ENCODE measurements at places on chromosomes 6 and 20.

DNA sequence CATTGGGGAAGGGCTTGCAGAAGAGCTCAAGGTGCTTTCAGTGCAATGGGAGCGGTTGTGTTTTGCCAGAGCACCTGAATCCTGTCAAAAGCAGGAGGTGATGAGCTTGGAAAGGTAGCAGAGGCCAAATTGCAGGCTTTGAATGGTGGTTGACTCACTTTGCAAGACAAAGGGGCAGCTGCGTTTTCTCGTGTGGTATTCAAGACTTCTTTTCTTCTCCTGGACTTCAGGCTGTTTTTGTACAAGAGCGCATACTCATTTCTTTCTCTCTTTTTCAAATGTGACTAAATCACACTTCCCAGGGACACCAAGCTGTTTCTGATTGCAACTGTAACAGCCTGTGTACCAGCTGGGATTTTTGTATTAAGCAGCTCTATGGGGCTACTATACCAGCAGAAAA lies 32.3 kb downstream of the GHRH start:
- no peak for DNase-seq

DNA sequence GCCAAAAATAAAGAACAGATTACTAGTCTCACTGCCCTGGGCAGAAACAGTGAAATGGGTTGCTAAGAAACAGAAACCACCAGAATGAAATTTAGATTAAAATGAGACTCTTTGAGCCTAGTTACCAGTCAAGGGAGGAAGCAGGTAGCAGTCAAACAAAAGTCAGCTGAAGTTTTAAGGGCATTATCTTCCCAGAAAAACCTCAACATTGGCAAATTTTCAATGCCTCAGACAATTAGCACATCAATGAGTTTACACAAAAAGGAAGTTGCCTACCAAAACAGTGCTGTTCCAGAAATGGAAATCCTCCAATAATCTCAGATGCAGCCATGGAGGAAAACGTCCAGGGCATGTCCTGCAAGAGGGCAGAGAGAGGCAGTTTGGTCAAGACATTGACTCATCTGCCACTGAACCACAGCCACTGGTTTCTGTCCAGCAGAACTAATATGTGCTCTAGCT lies 399.7 kb upstream of the ADGRB3 start:
- no peak for DNase-seq

- DNase-seq, result no peak
Measured at GRCh38 chr6:125294925-125295324, 6.8 kb downstream of the HDDC2 start.

DNA sequence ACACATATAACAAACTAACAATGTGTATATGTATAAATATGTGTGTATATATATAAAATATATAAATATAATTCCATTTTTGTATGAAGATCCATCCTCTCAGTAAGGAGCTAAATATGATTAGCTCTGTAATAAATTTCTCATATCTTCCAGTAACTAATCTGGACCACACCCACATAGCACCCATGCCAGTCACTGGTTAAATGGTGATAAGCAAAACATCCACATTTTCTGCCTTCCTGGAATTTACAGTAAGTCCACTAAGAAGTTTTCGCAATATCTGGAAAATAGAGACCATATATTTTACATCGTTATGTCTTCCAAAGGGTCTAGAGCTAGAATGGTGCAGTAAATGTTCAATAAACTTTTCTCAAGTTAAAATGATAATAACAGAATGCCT lies 151.5 kb upstream of the STMND1 start:
- DNase-seq, result no peak

- DNase-seq, result no peak
Measured at GRCh38 chr6:11439876-11440275, 97.7 kb upstream of the TMEM170B start.

- no peak for DNase-seq
Measured at GRCh38 chr6:55853008-55854001, 22.1 kb downstream of the BMP5 start.

Data from stimulated activated CD4-positive, alpha-beta T cell treated with anti-CD3 and anti-CD28 coated beads, Interleukin-15, amount 100 ng/mL, for 1 hour (primary cell).